Suprapubic skin (tissue), 4 donors: ENCODE measurements at places on chromosomes 6 and 20.

DNA sequence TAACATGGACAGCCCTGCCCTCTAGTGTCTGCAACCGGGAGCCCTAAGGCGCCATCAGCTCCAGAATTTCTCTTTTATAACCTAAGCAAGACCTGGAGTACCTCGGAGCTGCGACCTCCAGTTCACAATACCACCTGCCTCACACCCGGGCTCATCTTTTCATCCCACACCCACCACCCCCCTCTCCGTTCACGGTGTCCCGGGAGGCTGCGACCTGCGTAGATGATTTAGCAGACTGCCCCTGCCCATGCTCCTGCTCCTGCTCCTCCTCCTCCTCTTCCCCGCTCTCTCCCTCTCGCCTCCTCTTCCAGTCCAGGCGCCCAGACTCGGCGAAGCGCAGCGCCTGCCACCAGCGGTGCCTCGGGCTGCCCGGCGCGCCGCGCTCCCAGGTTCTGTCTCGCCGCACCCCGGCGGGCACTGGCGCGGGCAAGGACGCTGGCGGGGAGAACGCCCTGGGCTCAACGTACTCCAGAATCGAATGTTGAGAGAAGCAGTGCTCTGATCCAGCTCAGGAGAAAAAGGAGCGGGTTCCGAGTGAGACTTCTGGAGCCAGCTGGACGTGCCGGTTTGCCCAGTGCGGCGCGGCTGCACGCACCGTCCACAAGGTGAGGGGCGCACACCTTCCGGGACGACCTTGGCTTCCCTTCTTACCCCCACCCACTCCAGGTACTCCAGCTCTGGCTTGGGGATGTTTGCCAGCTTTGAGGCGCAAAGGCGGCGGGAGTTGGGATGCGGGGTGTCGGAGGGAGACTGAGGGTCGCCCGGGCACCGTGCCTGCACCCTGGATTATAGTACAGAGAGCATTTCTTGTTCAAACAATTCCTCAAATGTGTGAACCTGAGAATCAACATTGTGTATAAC, at the start of gene HTR1E:
Gene HTR1E, plus strand, starts transcription at position 310 of the 861 bp plus-strand sequence. CDS start 77,807 bp downstream, outside the sequence.
- DNase-seq, result no peak

DNA sequence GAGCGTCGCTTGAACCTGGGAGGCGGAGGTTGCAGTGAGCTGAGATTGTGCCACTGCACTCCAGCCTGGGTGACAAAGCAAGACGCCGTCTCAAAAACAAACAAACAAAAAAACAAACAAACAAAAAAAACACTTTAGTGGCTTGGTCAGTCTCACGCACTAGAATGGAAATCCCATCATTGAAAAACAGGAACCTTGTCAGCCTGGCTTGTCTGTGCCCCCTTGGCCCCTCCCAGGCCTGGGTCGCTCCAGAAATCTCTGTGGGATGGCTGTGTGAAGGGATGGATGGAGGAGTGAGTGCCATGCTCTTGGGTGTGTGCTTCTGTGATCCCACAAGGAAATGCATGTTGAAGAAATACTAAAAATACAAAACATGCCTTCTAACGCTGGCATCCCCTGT, 20.9 kb upstream of the NAA20 start:
- DNase-seq, result no peak

- DNase-seq, result no peak
Observed at GRCh38 chr6:73722318-73723060, 26.5 kb downstream of the CD109 start.

DNA sequence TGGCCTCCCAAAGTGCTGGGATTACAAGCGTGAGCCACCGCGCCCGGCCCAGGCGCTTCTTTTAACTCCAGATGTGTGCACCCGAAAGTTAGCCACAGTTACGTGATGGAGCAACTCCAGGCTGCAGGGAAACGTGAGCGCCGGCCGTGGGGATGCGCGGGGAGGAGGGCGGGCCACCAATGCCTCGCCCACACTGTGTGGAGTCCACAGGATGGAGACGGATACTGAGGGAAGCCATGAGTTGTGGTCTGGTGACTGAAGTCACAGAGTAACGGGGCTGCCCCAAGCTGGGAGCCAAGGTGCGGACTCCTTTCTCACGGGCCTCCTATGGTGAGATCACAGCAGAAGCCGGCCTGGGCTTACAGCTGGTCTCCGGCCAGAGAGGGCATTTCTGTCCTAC, 23.2 kb downstream of the YTHDF1 start:
- DNase-seq, result no peak

DNA sequence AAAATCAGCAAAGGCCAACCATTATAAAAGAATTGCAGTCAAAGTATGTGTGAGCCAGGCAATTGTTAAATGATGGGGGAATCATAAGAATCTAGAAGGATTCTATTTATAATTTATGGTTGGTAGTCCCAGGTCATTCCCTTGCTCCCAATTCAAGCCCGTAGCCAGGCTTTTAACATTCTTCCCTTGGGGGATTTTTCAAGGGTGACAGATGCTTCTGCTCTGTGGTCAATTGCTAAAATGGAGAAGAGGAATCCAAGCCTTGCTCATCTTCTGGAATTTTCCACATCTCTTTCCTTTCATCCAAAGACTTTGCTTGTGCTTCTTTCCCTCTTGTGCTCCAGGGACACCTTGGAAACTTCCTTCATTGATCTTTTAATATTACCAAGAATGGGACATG, 18.0 kb upstream of the BCAS1 start:
- DNase-seq, result no peak

GRCh38 chr6:169070506-169071176, 183.0 kb downstream of the THBS2 start:
- DNase-seq, result peak; percentile 91

DNA sequence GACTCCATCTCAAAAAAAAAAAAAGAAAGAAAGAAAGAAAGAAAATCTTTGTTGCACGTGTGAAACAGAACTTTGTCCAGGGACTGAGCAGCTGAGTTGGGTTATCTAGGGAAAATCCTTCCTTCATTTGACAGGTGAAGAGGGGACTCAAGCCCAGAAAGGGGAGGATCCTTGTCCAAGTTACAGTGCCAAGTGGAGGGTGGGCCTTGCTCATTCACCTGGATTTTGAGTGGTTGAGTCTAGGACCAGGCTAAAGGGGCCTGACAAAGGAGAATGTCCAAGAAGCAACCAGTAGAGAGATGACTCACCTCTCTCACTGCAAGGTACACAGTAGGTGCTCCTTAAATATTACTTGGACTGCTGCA, 2.7 kb downstream of the TGIF2 start:
- no peak for DNase-seq

DNA sequence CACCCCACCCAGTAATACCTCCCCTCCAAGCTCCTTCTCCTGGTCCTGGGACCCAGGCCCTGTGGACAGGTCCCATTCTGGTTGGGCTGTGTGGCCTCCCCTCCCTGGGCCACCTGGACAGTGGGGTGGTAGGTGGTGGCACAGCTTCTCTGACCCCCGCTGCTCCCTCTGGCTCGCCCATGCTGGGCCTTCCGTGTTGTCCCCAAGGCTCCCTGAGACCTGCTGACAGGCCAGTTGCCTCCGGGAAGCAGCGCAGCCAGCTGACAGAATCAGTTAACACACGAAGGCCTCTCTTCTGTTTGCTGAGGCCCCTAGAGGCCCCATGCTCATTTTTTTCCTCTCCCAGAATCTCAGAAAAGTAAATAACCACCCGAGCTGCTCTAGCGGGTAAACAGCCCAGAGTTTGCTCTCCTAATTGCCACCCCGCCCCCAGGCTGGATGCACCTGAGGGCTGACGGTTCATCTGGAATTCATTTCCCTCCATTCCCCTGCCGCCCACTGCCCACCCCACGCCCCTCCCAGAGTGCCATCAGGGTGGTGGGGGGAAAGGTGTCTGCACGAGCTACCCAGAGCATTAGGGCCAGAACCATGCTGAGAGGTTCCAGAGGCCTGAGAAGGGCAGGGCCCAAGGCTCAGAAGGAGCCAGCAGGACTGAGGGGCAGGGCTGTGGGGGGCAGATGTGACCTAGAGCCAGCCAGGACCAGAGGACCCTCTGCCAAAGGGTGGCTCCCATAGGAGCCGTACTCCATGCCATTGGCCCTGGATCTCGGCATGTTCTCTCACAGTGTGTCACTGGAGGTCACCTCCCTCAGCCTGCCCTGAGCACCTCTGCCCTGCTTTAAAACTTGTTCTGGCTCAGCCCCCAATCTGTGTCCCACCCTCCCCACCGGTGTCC, 157.5 kb downstream of the GRM4 start:
- peak; percentile 40 for DNase-seq

GRCh38 chr6:1885576-1886011, 275.9 kb downstream of the FOXC1 start:
- no peak for DNase-seq

DNA sequence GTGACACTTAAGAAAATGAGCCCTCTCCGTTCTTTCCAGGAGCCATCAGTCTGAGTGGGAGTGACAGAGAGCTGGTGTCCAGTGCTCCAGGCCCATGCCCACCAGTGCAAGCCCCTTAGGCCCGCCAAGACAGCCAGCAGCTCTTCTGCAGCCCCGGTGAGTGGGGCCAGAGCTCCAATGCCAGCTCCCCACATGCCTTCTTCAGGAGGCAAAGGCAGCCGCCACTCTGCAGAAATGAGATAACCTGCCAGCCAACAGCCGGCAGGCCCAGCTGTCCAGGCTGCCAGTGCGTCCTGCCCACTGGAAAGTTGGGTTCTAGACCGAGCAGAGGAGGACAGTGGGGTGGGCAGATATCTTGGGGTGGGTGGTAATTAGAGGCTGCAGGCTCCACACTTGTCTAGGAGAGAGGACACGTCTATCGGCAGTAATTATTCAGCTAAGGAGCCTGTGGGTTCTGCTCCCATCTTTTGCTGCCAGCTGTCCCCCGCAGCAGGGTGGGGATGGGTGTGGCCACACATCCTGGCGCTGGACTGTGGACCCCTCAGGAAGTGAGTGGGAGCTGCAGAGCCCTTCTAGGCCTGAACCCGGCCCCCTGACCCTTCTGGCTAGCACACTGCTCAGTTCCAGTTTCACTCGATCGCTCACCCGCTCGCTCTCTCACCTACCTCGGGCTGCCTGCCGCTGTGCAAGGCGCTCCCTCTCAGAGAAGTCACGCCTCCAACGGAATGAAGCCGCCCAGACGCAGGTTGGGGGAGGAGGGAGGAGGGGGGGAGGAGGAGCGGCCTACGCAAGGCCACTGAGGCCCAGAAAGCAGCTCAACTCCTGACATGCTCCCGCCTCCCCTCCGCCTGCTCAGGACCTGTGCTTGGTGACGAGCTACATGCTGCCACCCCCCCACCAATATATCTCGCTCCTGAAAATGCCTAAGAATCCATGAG, 3.6 kb downstream of the GRM4 start:
- no peak for DNase-seq

DNA sequence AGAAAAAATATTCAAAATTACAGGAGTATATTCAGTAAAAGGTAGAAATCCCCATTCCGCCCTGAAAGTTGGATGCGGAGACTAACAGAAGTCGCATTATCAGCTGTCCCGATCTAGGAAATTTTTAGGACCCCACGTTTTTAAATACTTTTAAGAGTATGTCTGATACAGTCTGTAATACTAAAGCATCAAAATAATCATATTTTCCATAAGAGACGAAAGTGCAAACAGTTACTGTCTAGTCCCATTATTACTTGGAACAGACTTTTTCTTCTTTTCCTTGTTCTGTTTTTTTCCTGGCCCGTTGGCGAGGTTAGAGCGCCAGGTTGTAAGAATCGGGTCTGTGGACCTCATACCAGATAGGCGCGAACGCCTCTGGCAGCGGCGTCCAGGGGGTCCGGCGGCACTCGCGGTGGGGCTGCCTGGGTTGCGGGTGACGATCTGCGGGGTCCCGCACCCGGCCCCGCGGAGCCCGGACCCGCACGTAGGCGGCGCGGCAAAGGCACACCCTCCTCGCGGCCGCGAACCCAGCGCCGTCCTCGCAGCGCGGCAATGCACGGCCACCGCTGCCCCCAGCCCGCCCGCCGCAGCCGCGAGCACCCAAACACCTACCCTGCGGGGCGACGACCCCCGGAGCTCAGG, 460 bp downstream of the PLAGL1 start:
- no peak for DNase-seq

DNA sequence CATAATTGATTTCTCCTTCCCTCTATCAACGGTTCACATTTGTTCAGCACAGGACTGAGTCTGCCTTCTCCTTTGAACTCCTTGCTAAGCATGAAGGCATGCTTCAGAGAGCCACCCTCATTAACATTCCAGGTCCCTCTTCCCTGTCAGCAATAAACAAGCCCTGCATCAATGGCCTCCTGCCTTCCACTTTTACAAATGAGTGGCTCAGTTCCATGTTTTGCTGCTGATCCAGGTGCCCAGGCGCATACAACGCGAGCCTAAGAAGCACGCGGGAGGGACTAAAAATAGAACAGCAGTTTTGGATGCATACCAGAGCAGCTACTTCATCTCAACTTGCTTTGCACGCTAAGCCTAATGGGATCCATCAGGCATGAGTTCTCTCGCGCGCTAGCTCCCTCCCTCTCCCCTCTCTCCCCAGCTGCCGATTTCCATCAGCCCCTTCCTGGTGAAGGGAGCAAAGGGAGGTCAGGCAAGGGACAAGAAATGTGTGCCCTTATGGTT, 53.4 kb downstream of the TRAF3IP2 start:
- DNase-seq, result no peak

DNA sequence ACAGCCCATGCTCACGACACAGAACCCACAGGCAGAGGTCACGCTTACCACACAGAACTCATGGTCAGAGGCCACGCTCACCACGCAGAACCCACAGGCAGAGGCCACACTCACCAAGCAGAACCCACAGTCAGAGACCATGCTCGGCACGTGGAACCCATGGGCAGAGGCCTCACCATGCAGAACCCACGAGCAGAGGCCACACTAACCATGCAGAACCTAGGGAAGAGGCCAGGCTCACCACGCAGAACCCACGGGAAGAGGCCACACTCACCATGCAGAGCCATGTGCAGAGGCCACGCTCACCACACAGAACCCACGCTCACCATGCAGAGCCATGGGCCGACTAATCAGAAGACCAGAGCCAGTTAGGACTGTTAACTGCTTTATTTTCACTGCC, 203.2 kb upstream of the THBS2 start:
- DNase-seq, result no peak

GRCh38 chr20:56843386-56843785, 214.3 kb downstream of the TFAP2C start:
- no peak for DNase-seq

DNA sequence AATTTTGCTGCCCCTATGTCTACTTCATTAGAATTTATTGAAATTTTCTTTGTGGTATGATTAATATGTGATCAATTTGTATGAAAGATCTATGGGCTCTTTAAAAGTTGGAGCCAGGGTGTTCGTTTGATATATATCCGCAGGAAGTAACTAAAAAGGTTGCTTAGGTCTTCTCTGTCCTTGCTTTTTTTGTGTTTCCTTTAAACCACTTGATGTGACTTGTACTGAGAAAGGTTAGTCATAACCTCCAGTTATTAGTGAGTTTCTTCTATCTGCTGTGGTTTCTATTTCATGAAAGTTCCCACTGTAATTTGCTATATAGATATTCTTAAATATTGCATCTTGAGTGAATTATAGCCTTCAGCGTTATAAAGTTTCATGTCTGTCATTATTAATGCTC, 585.3 kb upstream of the ARID1B start:
- DNase-seq, result no peak

DNA sequence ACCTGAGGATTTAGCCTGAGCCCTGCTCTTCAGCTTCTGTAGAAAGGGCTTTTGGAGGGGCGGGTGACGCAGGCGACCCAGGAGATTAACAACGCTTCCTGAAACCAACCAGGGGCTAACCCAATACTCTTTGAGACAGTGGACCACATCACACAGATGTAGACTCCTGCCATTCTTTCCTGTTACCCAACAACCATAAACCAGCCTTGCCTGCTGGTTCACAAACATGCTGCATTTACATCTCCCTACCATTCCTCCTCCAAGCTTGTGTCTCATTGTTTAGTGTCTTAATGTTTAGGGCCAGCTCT, 28.3 kb downstream of the PPP1R16B start:
- DNase-seq, result no peak
